ENCODE measurements at places on chromosomes 11 and 22.

- DNase-seq = no peak
Measured at GRCh38 chr11:1116666-1117390, 40.9 kb upstream of the MUC5AC start.

- DNase-seq = no peak
Measured at GRCh38 chr22:31577711-31578110, 81.4 kb downstream of the SFI1 start.

GRCh38 chr11:122202951-122203456 lies 87.0 kb upstream of the BLID start:
- peak; percentile 50 for DNase-seq

DNA sequence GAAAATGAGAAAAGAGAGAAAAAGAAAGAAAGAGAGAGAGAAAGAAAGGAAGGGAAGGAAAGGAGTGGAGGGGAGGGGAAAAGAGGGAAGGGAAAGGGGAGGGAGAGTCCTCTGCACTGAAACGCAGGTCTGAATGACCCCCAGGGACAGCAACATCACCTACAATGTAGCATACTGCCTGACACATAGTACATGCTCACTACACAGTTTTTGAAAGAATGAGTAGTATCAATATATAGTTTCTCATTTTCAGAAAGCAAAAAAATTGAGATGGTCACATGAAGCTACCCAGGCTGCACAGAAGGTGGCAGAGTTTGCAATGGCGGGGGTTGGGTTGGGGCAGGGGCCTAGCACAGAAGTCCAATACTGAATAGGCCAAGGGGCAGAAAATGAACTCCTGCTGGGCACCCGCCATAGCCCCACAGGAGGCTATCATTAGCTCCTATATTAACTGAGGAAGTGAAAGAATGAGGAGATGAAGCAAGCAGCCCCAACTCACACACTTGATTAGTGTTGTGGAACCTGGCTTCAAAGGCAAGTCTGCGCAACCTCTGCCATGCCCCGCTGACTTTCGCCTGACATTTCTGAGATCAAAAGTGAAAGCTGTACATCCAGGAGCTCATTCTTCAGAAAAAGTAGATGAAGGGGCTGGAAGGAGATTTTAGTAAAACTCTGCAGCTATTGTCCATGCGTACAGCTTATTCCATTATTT lies 241.2 kb upstream of the SYN3 start:
- no peak for DNase-seq

GRCh38 chr11:844693-845644 lies 2.3 kb downstream of the TSPAN4 start:
- DNase-seq = no peak
